SK-N-MC (cell line): ENCODE measurements at places on chromosomes 6 and 20.

- DNase-seq, result no peak
Measured at GRCh38 chr6:2751871-2752270, 1.1 kb upstream of the MYLK4 start.

DNA sequence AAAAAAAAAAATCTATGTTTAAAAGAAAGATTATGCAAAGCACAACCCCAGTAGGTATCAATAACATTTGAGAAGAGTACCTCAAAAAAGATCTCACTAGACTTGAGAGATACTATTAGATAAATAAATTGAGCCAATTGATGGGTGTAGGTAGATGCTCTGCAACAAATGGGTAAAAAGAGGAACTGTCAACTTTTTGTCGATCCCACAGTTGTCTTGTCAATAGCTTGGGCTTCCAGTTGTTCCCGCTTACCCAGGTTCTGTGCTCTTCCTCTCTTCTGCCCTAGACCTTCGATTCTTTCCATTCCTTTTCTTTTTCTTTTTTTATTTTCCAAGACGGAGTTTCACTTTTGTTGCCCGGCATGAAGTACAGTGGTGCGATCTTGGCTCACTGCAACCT is 226.9 kb downstream of the SOX4 start:
- no peak for DNase-seq

GRCh38 chr6:15255481-15255880 is 9.6 kb downstream of the JARID2 start:
- no peak for DNase-seq

GRCh38 chr20:3163099-3164042 is 3.7 kb upstream of the FASTKD5 start:
- DNase-seq, result no peak

DNA sequence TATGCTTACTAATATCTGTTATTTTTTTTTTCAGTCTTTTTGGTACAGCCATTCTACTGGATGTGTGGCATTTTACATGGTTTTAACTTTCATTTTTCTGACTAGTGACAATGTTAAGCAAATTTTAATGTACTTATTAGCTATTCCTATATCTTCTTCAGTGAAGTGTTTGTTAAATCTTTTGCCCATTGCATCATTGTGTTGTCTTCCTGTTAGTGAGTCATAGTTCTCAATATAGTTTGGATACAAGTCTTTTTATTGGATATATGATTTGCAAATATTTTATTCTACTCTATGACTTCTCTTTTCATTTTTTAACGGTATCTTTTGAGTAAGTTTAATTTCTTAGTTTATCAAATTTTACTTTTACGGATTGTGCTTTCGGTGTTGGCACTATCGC is 519.4 kb downstream of the CDKAL1 start:
- DNase-seq, result no peak

DNA sequence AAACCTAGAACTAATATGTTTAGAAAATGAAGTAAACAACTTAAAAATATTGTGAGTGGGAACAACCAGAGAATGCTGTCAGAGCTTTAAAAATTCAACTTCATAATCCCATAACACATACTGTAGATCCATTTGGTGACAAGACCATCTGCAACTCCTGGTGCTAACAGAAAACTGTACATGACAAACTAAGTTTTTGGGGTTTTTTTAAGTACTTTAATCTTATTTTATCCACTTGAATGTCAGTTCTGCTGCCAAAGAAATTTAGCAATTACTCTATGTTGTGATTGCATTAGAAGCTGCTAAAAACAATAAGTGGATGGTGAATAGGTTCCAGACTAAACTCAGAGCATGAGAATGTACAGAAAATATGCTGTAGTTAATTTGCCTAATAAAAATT is 345.4 kb downstream of the COL12A1 start:
- DNase-seq, result no peak

DNA sequence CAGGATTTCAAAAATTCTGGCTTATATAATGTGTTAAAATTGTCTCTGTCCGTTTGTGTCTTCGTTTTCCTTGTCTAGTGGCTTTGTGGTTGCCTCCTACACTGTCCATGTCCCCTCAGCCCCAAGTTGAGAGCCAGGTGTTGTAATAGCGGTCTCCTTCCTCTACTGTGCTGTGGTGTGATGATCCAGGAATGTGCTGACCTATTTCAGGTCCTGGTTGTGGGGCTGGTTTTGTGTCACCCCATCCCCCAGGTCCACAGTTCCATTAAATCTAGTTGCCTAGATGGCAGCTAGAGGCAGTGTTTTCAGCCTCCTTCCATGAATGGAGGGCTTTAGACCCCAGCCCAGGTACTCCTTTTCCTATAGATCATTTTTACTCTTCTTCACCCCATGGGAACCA is 128.7 kb downstream of the DNAH8 start:
- DNase-seq, result no peak
